ENCODE measurements at places on chromosomes 2 and 18.

DNA sequence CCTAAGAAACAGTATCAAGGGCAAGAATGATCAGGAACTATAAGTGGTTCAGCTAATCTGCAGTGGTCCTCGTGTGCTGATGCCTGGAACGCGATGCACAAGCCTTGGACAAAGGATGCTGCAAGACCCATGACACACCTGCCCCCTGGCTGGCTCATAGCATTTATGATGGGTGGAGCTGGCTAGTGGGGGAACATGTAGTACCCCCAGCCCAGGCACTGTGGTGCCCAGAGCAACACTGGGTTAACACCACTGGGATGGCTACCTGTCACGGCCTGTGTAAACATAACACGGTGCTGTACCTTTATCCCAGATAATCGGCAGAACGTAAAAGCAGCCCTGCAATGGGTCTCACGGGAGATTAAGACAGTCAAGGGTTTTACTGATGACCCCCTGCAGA lies 60.3 kb upstream of the PEX13 start:
- no peak for DNase-seq

- no peak for DNase-seq
Measured at GRCh38 chr2:25448808-25449207, 107.1 kb upstream of the DNMT3A start.

DNA sequence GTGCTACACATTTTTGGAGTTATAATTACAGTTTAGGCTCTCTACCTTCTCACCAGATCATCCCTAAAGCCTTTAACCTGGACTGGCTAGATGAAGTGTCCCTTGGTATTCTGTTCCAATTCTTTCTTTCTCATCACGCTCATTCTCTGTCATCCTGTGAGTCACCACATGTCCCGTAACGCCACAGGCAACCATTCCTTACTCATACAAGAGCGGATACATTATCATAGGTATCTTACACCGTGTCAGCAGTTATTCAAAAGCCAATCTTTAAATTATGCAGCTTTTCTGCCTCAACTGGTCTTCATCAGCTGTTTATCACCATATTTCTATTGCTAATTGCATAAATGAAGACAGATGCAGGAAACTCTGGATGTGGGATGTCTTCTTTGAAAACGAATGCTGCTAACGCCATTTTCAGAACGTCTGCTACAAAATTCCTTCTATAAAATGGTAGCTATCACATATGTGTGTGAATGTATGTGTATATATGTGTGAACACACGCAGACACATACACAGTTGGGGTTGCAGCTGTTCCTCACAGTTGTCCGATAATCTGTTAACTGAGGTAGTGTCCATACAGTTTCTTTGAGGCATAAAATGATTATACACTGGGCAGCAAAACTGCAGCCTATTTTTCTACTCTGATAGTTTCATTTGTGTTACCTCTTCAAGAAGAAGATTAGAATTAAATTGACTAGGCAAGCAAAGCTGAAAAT lies 47.9 kb downstream of the EML6 start:
- DNase-seq: no peak

GRCh38 chr2:9380702-9381628 lies 42.4 kb downstream of the ITGB1BP1 start:
- DNase-seq: no peak

DNA sequence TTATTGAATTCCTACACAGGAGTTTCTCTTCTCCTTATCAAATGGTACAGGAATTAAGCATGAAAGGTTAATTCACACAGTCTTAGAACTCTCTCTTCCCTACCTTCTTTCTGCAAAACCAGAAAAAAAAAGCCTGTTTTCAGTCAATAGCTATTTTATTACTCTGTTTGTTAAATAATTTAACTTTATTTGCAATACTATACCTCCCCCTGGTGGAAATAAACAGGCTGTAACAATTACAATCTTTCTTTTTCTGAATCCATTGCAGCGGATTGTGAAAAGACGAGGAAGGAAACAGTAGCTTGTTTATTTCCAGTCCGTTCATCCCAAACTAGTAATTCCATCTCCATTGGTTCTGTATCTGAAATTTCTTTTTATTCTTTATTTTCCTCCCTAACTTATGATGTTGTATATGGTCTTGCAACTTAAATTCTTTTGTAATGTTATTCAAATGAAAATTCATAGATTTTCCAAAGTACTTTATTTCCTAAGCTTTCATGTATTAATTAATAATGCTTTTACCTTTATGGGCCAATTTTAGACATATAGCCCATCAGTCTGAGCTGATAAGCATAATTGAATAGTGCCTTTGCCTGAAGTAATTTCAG lies 165.2 kb downstream of the SH3BP4 start:
- no peak for DNase-seq

DNA sequence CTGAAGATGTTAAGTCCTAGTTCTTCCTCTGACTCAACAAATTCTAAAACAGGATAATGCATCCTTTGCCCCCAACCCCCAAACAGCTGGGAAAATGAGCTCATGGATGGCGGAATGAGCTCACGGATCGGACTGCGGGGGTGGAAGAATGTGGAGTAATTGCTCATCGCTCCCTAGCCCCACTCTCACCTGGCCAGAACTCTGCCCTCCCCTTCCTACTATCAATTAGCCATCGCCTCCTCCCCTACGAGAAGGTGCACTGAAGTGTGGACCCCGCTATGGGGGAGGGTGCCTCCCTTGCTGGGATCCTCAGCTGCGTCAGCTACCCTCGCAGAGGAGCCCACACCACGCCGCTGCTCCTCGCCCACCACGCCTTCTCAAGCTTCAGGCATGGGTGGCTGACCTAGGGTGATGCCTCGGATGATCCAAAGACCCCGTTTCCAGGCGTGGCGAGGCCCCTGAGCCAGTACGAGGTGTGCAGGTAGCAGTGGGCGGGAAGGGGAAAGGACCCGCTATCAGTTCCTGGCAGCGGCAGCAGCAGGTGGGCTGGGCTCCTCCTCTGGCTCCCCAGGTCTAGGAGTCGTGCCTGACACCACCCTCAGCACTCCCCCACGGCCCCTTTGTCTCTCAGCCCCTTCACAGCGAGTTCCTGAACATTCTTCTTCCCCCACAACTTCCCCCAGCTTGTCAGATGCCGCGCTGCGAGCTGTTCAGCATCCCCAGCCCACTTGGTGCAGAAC lies 82.1 kb upstream of the POMC start:
- DNase-seq: no peak

DNA sequence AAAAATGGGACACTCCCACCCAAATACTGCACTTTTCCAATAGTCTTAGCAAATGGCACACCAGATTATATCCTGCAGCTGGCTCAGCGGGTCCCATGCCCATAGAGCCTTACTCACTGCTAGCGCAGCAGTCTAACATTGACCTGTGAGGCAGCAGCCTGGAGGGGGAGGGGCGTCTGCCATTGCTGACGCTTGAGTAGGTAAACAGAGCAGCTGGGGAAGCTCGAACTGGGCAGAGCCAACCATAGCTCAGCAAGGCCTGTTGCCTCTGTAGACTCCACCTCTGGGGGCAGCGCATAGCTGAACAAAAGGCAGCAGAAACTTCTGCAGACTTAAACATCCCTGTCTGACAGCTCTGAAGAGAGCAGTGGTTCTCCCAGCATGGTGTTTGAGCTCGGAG lies 110.4 kb downstream of the CTIF start:
- DNase-seq: no peak

DNA sequence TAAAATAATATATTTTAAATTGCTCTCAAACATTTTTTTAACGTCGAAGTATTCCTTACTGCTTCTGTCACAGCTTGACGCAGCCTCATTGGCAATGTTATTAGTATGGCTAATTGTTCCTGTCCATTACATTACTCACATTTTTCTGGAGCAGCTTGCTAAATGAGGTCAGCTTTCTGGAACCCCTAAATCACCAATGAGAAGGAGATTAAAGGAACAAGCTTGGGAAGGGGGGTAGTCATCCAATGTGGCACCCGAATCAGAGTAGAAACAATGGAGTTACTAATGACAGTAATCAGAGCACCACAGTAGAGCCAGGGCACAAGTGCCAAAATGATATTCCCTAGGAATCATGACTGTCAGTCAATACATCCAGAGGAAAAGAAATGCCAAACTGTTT lies 5.1 kb downstream of the NEUROD1 start:
- DNase-seq: no peak

DNA sequence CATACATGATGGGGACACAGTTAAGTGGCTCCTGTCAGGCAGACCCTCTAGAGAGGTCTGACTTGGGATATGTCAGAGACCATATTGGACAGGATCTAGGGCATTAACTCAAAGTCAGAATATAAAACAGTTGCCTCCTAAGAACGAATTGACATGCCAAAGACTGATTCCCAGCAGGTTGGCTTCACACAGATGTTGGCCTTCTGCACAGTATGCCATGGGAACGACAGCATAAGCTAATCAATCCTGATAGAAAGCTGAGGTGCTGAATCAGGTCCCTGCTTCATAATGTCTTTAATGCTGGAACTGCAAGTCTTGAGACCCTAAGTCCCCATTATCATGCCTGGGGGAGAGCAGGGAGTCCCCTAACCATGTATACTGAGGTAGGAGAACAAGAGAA lies 165.1 kb downstream of the SRBD1 start:
- no peak for DNase-seq

- DNase-seq: peak; percentile 72
Measured at GRCh38 chr2:38508311-38509039, 94.3 kb downstream of the HNRNPLL start.

GRCh38 chr2:208673631-208674030 lies 267.0 kb downstream of the PTH2R start:
- DNase-seq: no peak

DNA sequence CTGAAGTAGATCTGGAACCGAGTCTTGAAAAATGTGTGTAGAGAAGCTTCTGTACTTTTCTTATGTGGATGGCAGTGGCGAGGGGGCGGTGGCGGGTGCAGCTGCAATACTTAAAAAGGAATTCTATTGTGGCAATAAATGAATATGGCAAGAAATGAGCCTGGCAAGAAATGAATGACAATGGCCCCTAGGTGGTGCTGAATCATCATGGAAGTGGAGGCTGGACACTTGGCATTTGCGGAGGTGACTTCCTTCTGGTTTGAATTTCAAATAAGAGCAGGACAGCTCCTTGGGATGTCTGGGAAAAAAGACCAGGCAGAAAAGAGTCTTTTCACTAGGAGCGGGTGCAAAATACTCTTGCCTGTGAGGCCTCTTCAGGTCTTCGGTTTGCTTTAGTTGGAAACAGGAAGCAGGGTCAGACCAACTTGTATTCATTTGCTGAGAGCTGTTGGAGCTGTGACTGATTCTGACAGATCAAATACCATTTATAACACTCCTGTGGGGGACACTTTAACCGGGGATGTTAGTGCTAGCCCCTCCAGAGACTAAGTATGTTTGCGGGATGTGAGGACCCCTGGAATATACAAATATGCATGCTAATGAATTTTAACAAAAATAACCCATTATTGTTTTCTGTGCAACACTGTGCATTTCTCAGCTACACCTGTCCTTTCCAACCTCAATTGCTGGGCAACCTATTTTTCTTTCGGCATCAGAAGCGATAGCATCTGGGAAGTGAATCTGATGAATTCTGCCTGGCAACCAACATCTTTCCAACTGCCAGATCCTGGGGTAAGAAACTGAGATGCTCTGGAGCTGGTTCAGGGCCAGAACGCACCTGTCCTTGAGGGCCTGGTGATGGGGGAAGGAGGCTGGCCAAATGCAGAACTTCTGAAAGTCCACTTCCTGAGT lies 35.4 kb downstream of the FASTKD2 start:
- DNase-seq: no peak

GRCh38 chr18:5726011-5726410 lies 169.3 kb downstream of the TMEM200C start:
- DNase-seq: no peak

DNA sequence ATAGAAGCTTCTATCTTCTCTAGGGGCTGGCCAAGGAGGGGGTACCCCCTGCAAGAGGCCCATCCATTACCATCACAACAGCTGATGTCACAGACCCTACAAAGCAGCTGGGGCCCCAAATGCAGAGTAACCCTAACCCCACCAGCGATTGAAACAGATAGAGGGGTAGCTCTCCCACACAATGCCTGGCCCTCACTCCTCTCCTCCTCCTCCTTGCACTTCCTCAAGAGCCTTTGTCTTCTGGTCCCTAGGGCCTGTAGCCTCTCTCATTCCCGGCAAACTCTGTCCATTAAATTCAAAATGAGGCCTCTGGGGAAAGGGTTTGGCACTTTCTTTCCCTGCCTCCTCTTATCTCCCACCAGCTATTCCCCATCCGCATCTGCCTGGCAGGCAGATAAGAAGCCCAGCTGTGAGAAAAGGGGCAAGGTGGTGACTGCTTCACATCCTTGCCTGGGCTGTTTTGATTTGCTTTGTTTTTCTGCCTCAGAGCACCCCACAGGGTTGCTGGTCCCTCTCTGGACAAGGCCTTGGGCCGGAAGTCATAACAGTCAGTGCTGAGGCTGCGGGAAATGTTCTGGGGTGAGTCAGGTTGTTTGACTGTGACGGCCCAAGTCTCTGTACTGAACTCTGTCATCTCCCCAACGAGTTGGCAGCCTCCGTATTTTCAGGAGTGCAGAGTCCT lies 26.1 kb upstream of the CYP26B1 start:
- no peak for DNase-seq

- no peak for DNase-seq
Measured at GRCh38 chr2:217795067-217795466, 207.7 kb downstream of the TNS1 start.

- no peak for DNase-seq
Measured at GRCh38 chr2:42060718-42061619, 13.1 kb downstream of the PKDCC start.

GRCh38 chr2:56130463-56131070 lies 53.2 kb upstream of the CCDC85A start:
- DNase-seq: no peak

- DNase-seq: no peak
Measured at GRCh38 chr18:56977771-56978170, 169.1 kb upstream of the BOD1L2 start.

- no peak for DNase-seq
Measured at GRCh38 chr18:62388855-62389760, 64.0 kb downstream of the TNFRSF11A start.

DNA sequence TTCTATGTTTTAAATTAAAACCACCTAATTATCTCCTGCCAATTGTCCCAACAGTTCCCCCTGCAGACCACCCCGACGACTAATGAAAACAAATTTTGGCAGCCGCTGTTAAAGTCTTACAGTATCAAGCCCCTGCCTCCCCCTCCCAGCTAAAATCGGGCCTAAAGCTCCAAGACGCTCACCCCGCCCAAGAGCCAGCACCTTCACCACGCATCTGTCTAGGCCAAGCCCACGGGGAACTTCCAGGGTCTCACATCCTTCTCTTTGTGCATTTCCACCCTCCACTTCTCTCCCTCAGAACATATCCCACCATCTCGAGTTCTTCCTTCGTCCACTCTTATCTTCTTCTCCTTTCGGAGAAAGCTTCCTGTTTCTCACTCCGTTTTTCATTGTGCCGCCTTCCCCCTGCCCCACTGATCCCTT lies 445 bp downstream of the PRPF40A start:
- DNase-seq: peak; percentile 34

All from T-helper 2 cell (primary cell).